ENCODE measurements at places on chromosomes 5 and 9.

DNA sequence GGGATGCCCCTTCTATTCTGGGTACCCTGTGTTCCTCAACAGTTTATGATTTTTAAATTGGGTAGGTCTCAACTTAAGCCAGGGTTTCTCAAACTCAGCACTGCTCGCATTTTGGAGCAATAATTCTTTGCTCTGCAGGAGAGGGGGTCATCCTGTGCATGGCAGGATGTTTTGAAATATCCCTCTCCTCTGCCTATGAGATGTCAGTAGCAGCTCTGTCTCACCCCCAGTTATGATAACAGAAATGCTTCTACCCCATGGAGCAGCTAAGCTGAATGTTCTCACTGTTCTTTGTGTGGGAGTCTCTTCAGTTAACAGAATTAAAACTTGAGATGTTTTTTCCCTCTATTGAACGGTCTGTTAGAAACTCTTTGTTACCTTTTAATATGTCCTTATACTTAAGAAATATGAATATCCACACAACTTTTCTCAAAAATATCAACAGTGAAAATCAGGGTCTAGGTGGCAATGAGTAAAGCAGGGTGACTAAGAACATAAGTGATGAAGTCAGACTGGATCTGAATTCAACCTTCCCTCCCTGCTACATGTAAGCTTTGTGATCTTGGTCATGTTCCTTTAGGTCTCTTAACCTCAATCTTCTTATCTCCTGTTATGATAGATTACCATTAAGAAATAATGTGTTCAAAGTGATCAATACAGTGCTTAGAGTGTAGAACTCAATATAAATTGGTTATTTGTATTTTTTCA lies 89.0 kb downstream of the CAMK4 start:
- no peak for DNase-seq

DNA sequence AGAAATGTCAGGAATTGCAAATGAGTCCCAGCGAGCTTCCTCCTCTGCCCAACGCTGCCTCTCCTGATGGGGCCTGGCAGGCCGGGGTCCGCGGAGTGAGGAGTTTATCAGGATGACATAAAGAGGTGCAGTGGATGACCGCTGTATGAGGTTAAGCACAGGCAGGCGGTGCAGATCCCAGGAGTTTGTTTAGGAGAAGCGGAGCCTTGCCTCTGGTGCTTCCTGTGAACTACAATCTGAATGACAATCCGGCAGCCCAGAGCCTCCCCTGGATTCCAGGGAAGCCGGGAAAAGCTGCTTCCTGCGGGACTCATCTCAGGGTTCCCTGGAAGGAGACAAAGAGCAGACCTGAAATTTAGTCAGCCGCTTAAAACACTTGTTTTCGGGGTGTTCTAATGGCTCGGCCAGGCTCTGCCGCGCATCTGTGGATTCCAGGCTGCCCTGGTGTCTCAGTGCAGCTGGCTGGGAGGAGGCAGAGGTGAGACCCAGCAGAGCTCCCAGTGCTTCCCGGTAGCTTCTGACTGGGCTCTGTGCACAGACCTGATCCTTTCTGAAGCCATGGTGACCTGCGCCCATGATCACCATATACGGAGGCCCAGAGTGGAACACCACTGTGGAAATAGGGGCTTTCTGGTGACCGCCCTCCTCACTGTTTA lies 69.8 kb upstream of the IRX4 start:
- DNase-seq = no peak

DNA sequence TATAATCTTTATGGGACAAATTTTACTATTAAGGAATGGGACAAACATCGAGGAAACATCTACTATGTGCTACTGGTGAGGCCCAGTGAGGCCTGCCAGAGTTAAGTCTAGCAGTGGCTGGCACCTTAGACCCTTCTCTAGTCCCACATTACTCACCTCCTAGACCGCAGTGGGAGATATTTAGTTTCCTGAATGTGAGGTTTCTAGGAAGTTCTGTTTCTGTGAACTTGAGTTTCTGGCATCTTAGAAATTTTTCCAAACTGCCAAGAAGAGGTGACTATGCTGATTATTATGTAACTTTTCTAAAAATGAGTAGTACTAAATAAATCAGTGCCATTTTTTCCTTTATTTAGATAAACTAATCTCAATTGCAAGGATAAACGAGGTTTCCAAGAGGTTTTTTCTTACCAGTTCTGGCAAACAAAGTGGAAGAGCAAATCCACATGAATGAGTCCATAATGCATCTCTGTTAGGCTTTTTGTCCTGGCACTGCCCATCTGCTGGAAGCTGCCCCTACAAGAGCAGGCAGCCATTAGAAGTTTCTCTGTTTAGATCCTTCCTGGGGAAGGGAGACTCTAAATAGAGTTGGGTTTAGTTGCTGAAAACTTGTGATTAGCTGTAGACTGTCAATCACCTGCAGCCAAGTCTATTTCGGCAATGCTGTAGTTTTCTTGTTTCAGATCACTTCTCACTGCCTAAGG lies 348.7 kb downstream of the MAN2A1 start:
- no peak for DNase-seq

- no peak for DNase-seq
These were observed 38.3 kb upstream of the EGFL7 start for GRCh38 chr9:136624184-136624951.

GRCh38 chr5:80569961-80570786 lies at the start of gene ANKRD34B:
TSS of gene ANKRD34B (minus strand) at chr5:80570280. CDS start at chr5:80560019, 10,261 bp downstream.
- no peak for DNase-seq

GRCh38 chr9:92425474-92425873 lies 1.2 kb upstream of the OMD start:
- DNase-seq = no peak

GRCh38 chr5:73749485-73750270 lies 123.7 kb downstream of the ARHGEF28 start:
- no peak for DNase-seq

Measured in brain microvascular endothelial cell (primary cell).